Stimulated activated CD4-positive, alpha-beta T cell treated with anti-CD3 and anti-CD28 coated beads, TNF-alpha, amount 100 ng/mL, for 48 hours (primary cell): ENCODE measurements at places on chromosomes 13 and 19.

DNA sequence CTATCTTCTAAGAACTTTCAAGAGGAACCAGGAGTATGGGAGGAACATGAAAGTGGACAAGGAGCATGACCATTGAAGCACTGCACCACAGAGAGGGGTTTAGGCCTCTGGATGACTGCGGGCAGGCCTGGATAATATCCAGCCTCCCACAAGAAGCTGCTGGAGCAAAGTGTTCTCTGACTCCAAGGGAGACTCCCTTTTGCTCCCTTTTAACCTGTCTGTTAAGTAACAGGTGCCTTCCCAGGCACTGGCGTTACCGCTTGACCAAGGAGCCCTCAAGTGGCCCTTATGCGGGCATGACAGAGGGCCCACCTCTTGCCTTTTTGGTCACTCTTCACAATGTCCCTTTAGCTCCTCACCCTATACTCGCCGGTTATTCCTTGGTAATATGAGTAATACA, 666.2 kb downstream of the SLITRK6 start:
- DNase-seq = no peak

GRCh38 chr13:30388406-30389283, 33.6 kb upstream of the UBE2L5 start:
- DNase-seq = no peak

DNA sequence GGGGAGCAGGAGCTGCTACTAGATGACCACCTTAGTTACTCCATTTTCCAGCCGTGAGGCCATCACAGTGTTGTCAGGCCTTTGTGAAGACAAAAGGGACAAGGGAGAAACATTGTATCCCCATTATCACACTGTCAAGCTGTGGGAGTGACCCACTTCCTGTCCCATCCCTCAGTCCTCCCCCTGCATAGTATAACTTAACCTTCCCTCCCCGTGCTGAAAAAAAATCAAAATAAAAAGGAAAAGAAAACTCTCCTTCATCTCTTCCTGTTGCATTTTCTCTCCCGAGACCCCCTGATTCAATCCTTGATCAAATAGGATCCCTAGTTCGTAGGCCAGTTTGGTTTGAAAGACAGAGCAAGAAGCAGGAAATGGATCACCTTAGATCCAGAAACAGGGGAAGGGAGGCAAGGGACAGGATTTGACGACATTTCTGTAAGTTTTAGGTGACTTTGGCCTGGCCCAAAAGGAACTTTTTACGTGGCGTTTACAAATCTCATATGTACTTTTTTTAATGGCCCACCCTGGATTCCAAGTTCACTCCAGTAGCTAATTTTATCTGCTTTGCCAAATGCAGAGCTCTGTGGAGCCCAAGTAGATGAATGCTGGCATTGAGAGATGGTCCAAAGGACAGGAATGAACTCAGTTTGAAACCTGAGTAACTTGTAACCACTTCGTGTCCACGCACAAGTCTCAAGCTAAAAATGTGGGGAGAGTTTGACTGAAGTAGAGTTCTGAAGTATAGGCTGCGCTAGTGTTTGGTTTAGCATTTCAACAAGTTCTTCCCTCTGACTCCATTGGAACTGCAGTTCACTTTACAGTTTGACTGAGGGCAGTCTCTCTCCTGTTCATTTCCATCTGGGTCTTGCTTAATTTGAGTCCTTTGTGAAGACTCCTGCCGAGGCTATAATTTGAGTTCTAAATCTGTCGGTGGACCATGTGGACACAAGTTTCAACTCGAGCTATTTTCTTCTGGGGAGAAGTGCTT, 16.6 kb upstream of the GATAD2A start:
- no peak for DNase-seq

GRCh38 chr19:47697863-47698609, 15.2 kb upstream of the EHD2 start:
- peak; percentile 28 for DNase-seq

DNA sequence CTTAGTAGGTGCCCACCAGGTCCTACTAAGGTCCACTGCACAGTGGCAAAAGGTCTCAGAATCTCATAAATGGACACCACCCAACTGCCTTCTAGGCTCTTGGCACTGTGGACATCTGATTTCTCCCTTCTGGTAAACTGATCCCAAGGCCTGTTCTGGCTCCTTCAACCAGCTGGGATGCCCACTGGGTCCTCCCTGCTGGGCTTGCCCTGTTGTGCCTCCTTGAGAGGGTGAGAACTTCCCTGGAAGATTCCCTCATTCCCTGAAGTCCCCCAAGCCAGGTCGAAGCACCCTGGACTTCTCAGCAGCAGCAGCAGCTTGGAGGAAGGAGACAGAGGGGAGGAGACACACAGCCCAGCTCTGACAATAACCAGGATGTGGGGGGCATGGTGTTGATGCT, 6.6 kb upstream of the ZNF492 start:
- no peak for DNase-seq

DNA sequence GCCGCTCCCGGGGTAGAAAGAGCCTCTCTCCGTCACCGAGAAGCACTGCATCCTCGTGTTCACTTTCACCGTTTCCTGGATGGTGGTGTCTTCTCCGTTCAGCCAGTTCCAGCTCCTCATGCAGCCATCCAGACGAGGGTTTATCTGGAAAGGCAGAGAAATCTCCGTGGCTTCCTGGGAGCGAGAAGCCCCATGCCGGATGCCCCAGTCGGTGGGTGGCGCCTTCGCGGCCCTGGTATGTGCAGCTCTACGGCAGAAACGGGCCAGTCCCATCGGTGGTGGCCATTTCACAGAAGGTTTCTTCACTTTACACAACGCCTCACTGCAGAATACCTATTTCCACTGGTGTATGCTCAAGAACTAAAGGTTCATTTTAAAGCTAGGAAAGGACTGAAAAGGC, 36.9 kb downstream of the GAS6 start:
- DNase-seq = no peak

- DNase-seq = no peak
Observed at GRCh38 chr13:112229445-112229844, 146.7 kb upstream of the SPACA7 start.

- DNase-seq = no peak
Observed at GRCh38 chr13:103812971-103813370, 746.8 kb upstream of the SLC10A2 start.

- no peak for DNase-seq
Observed at GRCh38 chr19:18651733-18652132, 14.9 kb downstream of the KLHL26 start.

- no peak for DNase-seq
Observed at GRCh38 chr13:43965459-43965845, 85.7 kb downstream of the LACC1 start.

GRCh38 chr19:44071824-44072542, at the start of gene ZNF284:
ZNF284 (plus strand) TSS chr19:44072159; CDS start chr19:44076390, 4,231 bp downstream.
- DNase-seq = peak; percentile 67

DNA sequence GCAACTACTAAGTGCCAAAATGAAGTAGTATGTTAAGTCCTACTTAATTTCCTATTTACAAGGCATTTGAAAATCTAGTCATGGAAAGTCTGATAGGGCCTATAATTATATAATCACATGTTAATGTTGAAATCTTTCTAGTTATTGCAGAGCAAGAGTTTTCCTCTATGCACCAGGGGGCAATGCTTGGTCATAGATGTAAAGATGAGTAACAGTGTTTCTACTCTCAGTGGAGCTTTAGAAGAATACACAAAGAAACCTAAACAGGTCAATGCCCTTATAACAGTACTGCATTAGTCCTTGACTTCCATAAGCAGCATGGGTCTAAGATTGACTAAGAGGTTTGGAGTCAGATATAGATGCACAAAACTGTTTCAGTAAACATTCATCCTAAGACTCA, 218.7 kb downstream of the KCTD12 start:
- DNase-seq = no peak

- DNase-seq = no peak
Observed at GRCh38 chr19:38055655-38056521, 148.9 kb downstream of the SIPA1L3 start.
